Lung (tissue), 17 donors: ENCODE measurements at places on chromosomes 3 and 15. TPM values are rescaled to one million over a fixed set of nuclear protein-coding genes. Genes with fewer than 3 reads are reported as not detected.

DNA sequence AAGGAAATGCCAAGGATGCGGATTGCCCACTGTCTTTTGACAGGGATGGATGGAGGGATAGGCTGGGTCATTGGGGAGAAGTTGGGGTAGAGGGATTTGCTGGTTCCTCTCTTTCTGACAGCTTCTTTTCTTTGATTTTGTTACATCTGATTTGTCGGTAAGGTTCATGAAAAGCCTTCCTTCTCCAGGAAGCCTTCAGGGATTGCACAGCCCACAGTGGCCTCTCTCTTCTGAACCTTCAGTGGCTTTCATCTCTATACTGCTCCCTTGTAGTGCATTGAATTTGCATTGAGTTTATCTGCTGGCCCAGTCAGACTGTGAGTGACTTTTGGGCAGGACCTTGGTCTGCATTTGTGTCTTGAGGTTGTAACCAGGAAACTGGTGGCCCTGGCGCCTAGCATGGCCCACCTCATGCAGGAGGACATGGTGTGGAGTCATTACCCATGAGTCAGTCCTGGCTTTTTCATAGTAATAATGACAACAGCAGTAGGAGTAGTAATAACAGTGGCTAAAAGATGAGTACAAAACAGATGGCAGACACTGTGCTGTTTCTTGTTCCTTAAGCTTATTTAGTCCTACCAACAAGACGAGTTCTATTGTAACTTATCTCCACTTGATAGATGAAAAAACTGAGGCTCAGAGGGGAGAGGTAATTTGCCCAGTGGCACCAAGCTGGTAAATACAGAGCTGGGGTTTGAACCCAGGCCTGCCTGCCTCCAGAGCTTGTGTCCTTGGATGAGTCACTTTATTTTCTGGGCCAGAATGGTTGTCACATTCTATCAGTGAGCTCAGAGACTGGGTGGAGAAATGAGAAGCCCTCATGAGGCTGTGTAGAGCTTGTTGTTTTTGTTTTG lies 28.4 kb downstream of the SMAD6 start:
- DNase-seq = no peak

DNA sequence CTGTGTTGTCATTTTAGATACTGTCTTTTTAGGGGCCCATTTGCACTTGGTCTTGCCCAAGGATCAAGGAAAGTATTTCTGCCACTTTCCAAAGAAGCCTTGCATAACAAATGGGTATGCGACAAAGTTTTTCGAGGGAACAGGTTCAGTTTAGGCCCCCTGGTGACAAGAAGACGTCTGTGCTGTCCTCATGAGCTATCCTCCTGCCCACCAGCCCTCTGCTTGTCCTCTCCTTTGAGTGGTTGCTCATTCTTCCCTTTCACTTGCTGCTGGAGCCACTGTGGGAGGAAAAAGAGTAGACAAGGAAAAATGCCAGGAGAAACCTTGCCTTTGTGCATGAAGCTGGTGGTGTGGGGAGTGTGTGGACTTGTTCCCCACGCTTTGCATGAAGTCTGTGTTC lies 171.9 kb downstream of the CACNA2D3 start:
- no peak for DNase-seq

DNA sequence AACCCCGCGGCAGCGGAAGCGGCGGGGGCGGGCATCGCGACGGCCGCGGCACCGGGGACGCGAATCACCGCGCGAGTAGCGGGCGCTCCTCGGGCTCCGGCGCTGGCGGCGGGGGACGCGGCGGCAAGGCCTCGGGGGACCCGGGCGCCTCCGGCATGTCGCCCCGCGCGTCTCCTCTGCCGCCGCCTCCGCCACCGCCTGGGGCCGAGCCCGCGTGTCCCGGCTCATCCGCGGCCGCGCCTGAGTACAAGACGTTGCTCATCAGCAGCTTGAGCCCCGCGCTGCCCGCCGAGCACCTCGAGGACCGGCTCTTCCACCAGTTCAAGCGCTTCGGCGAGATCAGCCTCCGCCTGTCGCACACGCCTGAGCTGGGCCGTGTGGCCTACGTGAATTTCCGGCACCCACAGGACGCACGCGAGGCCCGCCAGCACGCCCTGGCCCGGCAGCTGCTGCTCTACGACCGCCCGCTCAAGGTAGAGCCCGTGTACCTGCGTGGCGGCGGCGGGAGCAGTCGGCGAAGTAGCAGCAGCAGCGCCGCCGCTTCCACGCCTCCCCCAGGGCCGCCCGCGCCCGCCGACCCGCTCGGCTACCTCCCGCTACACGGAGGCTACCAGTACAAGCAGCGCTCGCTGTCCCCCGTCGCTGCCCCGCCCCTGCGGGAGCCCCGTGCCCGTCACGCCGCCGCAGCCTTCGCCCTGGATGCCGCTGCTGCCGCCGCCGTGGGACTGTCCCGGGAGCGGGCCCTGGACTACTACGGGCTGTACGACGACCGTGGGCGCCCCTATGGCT lies 675 bp downstream of the RBM15B start:
- peak; percentile 27 for DNase-seq

GRCh38 chr3:10366651-10367101 lies 45.8 kb upstream of the SEC13 start:
- peak; percentile 29 for DNase-seq

DNA sequence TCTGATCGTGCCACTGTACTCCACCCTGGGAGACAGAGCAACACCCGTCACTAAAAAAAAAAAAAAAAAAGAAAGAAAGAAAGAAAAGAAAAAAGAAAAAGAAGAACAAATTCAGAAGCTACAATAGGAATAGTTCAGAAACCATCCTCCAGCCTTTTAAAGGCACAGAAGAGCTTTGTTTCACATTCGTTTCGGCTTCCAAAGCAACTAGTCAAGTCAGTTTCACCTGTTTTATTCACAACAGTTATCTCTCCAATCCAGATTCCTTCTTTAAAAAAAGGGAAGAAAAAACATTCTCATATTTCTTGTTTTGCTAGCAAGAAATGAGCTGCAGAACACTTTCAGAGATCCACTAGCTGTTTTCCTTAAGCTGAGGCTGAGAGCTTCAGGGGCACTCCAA lies 767.7 kb upstream of the CFAP20DC start:
- no peak for DNase-seq

DNA sequence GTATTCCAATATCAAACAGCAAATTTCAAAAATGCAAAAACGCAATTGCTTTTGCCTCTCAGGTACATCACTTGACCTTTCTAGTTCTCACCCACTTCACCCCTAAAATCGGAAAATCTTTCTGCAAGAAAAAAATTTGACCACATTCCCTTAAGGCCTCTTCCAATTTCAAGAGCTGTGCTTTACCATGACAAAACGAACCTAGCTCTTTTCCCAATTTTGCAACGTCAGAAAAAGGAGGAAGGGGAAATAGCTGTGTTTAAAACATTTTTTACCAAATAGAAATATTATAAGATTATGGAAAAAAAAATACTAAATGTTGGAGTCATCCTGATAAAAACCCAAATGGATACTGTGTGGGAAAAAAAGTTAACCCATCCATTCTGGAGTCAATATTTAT lies 1.1 kb upstream of the NR2C2 start:
- no peak for DNase-seq

The ITIH3 gene
- 2.6 TPM for total RNA-seq

The DYNLT2B gene
- total RNA-seq = 12.7 TPM

DNA sequence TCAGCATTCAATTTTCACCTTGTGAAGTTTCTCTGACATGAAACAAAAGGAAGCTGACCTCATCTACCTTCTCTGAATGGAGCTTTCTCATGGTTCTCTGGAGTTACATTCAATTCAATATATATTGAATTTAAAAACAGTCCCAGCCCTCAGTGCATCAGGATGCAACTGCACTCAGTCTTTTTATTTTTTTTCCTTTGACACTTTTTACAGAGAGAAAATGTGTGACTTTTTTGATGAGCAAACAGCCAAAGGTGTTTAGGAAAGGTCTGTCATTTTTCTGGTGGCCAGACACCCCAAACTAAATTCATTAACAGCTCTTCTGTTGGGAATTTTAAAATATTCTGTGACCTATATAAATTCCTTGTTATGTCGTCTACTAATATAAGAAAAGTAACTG lies 19.3 kb upstream of the SNRK start:
- DNase-seq = no peak

DNA sequence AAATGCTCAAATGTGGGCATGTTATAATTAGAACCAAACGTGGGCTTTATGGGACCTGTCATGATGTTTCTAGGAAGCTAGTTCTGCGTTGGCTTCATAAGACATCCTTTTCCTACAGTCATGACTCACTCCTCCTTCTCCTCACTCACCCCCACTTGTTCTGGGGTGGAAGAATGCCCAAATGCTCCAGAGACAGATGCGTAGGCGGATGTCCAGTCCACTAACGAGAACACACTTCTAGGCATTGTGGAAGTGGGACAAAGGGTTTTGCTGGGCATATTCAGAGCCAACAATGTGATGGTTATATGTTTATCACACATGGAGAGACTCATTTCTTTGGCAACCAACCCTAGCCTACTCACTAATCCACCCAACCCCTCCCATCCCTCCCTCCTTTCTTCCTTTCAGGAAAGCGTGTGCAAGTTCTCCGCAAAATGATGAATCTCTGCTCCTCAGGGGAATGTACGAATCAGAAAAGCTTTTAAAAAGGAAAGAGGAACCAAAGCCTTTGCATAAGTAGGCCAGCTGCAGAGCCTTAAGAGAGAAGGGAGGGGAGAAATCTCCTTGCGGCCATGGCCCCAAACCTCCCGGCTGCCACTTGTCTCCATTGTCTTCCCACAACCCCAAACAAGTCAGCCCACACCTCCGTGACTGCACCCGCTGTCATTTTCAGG lies 123.0 kb upstream of the SPRED1 start:
- DNase-seq = peak; percentile 69

DNA sequence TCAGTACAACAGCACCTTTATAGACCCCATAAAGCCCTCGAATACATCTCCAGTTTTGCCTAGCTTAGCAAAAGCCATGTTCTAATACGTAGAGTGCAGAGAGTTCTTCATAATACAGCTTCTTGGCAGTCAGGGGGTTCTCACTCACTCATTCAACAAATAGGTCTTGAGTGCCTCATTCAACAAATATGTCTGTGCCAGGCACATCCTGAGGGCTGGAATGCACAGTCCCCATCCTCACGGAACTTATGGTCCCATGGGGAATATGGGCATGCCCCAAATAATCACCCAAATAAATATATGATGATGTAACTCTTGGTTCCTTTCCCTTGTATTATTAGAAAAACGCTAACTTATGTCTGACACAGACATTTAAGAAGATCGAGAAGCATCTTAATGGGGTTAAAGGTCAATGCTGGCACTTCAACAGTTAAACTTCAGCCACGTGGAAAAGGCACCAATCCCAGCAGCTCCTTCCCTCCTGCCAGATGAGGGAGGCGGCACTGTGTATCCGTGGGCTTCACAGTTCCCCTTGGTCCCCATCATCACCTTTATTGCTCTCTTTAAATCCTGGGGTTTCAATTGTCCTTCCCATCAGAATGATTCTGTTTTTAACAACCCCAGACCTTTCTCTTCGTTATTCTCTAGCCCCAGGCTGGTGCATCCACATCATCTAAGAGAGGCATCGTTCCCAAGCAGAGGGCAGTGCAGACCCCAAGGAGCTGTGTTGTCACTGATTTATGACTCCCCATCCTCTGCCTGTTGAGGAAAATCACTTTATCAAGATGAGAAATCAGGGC lies 18.9 kb upstream of the SEMA5B start:
- no peak for DNase-seq

The GPR156 gene
- 0.71 TPM for total RNA-seq
